Smooth muscle cell of the brain vasculature (primary cell): ENCODE measurements at places on chromosomes 11 and 22.

- no peak for DNase-seq
Observed at GRCh38 chr22:41565403-41566054, 4.7 kb downstream of the CSDC2 start.

GRCh38 chr22:41023299-41023623 is 69.1 kb upstream of the EP300 start:
- no peak for DNase-seq

GRCh38 chr11:69087133-69087524 is 38.4 kb downstream of the TPCN2 start:
- no peak for DNase-seq

DNA sequence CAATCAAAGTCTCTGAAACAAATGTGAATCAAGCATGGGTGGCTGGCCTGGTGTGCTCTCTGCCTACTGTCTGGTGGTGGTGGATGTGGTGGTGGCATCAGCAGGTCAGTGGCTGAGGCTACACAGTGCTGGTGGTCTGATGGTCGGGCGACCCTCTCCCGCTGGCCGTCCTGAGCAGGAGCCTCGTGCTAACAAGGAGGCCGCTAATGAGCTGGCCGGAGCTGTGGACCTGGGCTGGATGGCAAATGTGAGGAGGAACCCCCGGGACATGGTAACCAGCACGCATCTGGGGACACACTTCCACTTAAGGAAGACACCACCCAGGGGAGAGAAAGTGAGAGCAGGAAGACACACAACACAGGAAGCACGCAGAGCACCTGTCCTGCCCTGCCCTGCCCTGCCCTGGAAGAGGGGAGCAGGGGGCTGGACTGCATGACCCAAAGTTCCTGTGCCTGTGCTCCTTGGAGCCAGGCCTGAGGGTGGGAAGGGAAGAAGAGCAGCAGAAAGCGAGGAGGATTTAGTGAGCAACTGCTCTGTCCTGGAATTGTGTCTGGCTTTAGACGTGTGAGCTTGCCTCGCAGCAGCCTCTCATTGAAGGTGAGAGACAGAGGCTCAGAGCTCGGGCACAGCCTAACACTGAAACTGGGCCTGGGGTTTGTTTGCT is 23.7 kb downstream of the SLC37A2 start:
- DNase-seq, result no peak

DNA sequence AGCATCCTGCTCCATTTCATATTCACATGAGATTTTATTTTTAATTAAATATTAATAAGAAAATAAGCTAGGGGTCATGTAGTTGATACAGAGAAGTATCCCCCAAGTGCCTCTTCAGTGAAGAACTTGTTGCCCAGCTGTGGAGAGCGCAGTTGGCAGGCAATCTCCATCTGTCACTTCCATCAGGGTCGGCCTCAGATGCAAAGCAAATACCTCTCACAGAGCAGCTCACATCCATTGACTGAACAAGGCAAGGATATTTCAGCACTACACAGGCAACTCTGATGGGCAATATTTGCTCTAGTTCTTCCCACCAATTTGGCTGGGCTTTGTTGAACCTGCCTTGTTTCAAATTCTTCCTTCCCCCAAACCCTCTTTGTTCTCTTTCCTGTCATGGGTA is 129.4 kb downstream of the NOX4 start:
- DNase-seq, result no peak

- DNase-seq, result no peak
Observed at GRCh38 chr11:62857541-62857982, 18.2 kb upstream of the WDR74 start.

DNA sequence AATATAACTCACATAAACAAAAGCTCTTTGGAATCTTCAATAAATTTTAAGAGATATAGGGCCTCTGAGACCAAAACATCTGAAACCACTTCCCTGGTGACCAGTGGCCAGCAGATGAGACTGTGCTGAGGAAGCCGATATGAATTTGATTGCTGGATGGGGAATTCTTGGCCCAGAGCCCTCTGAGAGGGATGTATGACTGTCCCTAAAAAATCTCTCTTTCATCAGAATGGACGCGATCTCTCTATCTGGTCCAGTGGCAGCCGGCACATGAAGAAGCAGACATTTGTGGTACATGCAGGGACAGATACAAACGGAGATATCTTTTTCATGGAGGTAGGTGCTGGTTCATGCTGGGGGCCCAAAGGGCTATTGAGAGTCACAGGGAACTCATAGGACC is 37.5 kb downstream of the MYBPC3 start:
- no peak for DNase-seq

GRCh38 chr11:93330446-93330984 is at the start of gene DEUP1:
Gene DEUP1, plus strand, starts transcription at chr11:93330742. Its CDS starts 1,518 bp downstream, at chr11:93332260.
- no peak for DNase-seq

- DNase-seq, result no peak
Observed at GRCh38 chr11:119055901-119056300, 1.1 kb downstream of the HYOU1 start.

DNA sequence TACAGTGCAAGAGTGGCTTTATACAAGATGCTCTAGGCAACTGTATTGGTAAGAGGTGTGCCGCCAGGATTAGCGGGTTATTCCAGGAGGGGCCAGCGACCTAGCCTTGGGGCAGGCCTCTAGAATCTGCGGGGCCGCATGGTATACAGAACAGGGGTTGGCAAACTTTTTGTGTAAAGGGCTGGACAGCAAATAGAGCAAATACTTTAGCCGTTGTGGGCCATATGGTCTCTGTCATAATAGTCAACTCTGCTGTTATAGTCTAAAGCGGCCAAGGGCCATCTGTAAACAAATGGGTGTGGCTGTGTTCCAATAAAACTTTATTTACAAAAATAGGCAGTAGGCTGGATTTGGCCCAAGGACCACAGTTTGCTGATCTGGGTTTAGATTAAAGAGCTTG is 32.6 kb downstream of the FBLN1 start:
- no peak for DNase-seq

GRCh38 chr22:27715106-27715505 is 86.5 kb downstream of the MN1 start:
- DNase-seq, result no peak
